ENCODE measurements at places on chromosomes 1 and 21.

GRCh38 chr1:179077396-179077795 is 4.5 kb upstream of the TOR3A start:
- DNase-seq = no peak

GRCh38 chr1:9825093-9826074 is 1.6 kb upstream of the CLSTN1 start:
- peak; percentile 68 for DNase-seq

DNA sequence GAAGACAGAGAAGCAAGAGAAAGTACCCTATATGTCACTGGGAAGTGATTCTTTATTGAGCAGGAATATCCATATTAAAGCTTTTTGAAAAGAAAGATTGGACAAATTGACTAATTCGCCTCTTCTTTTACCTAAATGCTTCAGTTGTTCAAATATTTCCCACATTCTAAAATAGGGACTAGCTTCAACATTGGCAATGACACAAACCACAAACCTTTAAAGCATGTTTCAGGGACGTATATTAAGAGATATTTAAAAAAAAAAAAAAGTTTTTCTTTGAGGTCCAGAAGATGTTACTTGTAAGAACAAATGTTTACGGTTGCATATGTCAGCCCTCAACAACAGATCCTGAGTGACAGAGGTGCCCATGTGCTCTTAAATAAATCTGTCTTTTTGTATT is 235.0 kb upstream of the NFIA start:
- DNase-seq = no peak

DNA sequence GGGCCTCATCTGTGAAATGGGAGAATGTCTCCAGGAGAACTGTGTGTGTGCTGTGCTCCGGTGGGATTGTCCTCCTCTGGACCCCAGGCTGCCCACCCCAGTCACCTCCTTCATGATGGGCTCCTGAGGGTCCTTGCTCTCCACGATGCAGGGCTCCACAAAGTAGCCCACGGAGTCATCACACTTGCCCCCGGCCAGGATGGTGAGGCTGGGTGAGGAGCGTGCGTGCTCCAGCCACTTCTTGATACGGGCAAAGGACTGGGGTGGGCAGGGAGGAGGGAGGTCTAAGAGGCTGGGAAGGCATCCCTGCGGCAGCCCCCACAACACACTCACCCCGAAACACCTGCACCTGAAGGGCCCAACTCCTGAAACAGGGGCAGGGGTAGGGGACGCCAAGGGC is 16.8 kb upstream of the TAS1R2 start:
- no peak for DNase-seq

DNA sequence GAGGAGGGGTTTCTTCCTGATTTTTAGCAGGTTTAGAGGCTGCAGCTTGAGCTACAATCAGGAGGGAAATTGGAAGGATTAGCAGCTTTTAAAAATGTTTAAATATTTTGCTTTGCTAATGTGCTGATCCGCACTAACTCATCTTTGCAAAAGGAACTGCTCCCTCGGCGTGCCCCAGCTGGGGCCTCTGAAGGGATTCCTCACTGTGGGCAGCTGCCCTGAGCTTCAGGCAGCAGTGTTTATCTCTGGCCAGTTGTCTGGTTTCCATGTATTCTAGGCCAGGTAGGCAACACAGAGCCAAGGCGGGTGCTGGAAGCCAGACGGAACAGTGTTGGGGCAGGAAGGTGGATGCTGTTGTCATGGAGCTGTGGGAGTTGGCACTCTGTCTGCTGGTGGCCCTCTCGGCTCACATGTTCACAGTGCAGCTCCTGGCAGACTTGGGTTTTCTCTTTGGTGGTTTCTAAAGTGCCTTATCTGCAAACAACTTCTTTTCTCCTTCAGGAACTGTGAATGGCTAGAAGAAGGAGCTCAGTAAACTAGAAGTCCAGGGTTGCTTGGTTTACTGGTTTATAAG is 18.9 kb downstream of the NECAP2 start:
- DNase-seq = no peak

GRCh38 chr1:232667094-232667777 is 37.3 kb upstream of the SIPA1L2 start:
- DNase-seq = no peak

GRCh38 chr1:220803401-220804201 is 16.9 kb downstream of the MTARC1 start:
- DNase-seq = no peak

GRCh38 chr1:187276677-187277076 is 447.9 kb downstream of the PLA2G4A start:
- DNase-seq = no peak

- DNase-seq = no peak
Measured at GRCh38 chr1:80534606-80535360, 1266.0 kb upstream of the ADGRL2 start.

GRCh38 chr1:38567401-38567800 is 292.2 kb downstream of the RRAGC start:
- DNase-seq = no peak

- no peak for DNase-seq
Measured at GRCh38 chr1:80047791-80048190, 1041.3 kb upstream of the ADGRL4 start.

DNA sequence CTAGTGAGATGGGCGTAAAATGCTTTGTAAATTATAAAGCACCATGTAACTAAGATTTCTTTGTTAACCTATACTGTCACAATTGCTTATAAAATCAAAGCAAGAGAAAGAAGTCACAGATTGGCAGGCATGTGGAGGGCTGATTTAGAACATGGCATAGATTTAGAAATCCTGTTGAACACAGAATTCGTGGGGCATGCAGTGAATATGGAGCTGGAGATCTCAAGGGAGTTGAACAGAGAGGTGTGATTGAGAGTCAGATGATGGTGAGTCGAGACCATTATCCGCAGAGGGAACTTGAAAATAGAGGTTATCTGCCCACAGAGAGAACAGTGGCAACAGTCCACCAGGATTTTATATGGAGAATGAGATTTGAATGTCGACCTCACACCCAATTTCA is 27.6 kb downstream of the PBX1 start:
- no peak for DNase-seq

DNA sequence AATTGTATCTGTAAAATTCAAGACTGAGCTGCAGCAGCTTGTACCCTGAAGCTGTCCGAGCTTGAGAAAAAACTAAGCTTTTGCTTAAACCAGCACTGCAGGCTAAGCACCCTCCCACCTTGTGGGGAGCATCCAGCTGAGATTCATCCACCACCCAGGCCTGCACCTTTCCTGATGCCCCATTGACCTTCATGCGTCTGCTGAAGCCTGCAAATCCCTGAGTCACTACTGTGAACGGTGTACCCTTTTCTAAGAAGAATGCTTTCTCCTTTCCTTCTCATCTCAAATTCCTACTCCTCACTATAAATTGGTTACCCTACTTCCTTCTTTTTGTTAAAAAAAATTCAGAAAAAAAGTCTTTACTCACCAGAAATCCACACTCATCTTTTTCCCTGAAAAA is 90.9 kb upstream of the RGS18 start:
- no peak for DNase-seq

- no peak for DNase-seq
Measured at GRCh38 chr1:25526753-25527152, 16.7 kb upstream of the LDLRAP1 start.

- no peak for DNase-seq
Measured at GRCh38 chr1:30260318-30260717, 463.1 kb downstream of the MATN1 start.

GRCh38 chr1:208880433-208881100 is 636.4 kb upstream of the PLXNA2 start:
- DNase-seq = no peak

DNA sequence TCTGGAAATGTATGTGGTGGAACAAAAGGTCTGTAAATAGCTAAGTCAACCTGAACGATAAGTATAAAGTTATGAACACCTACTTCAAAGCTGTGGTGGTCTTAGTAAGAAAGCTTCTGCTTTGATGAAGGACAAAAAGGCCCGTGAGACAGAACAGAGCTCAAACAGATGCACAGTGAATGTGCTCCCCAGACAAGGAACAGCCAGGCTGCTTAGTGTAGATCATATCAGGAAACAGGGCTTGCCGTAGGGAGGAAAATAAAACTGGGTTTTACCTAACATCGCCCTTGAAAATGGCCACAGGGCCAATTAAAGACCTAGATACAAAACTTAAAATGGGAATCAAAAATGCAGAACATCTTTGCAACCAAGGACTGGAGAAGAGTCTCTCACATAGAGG is 40.2 kb downstream of the PRSS38 start:
- no peak for DNase-seq
